ENCODE measurements at places on chromosomes 11 and 22. TPM values are rescaled to one million over a fixed set of nuclear protein-coding genes. Genes with fewer than 3 reads are reported as not detected.

ZNF280B gene
- total RNA-seq = 0.22 TPM

TRAPPC4 gene
- total RNA-seq = 73.2 TPM

IGLL1 gene
- not detected for total RNA-seq

KRTAP5-2 gene
- not detected for total RNA-seq

SPI1 gene
- total RNA-seq = not detected

APOA5 gene
- not detected for total RNA-seq

E2F8 gene
- total RNA-seq = 0.20 TPM

ATM gene
- 65.7 TPM for total RNA-seq

FOLH1 gene
- total RNA-seq = not detected

TRIM29 gene
- total RNA-seq = not detected

MUC6 gene
- total RNA-seq = not detected

SNX19 gene
- total RNA-seq = 48.8 TPM

IGHMBP2 gene
- total RNA-seq = 6.3 TPM

NLRP6 gene
- not detected for total RNA-seq

MFNG gene
- total RNA-seq = 89.8 TPM

TNNI2 gene
- not detected for total RNA-seq

SYCE3 gene
- total RNA-seq = not detected

SSTR3 gene
- not detected for total RNA-seq

KCNQ1OT1 gene
- 0.79 TPM for total RNA-seq

DDX25 gene
- not detected for total RNA-seq

RSF1 gene
- 16.6 TPM for total RNA-seq

ANO5 gene
- total RNA-seq = 0.22 TPM

CRYAB gene
- total RNA-seq = 0.22 TPM

HIPK3 gene
- total RNA-seq = 107 TPM

Measured in lung microvascular endothelial cell (primary cell).